Lower lobe of right lung (tissue), 2 donors: ENCODE measurements at places on chromosomes 5 and 9. TPM values are rescaled to one million over a fixed set of nuclear protein-coding genes. Genes with fewer than 3 reads are reported as not detected.

Gene STKLD1
- total RNA-seq = 1.6 TPM

Gene TAF1L
- not detected for total RNA-seq

Gene HAVCR2
- total RNA-seq = 33.8 TPM

Gene SPINK7
- not detected for total RNA-seq

Gene SLC28A3
- total RNA-seq = 0.15 TPM

Gene CYLC2
- not detected for total RNA-seq

Gene ZNF883
- 0.89 TPM for total RNA-seq

Gene ARHGEF37
- 13.5 TPM for total RNA-seq

DNA sequence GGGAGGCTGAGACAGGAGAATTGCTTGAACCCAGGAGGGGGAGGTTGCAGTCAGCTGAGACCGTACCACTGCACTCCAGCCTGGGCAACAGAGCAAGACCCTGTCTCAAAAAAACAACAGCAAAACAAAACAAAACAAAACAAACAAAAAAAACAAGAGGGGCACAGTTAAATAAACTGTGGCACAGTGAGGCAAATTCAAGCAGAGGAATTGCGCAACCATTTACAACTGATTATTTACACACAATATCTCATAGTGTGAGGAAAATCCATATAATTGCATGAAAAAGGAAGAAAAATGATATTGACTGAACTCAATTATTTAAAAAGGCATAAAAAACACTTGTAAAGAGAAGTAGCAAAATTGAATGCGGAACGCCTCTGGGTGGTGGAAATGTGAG lies 161.5 kb downstream of the CRB2 start:
- no peak for DNase-seq

DNA sequence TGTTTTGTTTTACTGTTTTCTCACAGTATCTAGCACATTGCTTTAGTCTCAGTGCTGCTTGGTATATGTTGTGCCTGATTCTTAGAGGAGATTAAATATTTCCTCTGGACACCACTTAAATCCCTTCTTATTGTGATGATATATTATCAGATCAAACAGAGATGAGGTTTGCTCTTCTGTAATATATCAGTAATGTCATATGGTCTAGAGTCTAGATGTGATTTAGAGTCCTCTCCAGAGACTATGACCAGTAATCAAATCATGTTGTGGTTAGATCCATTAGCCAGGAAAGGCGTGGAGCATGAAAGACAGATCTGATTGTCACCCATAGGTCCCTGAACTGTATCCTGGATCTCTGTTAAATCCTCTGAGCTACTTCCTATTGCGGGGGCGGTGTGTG lies 24.4 kb downstream of the CAMK4 start:
- no peak for DNase-seq

DNA sequence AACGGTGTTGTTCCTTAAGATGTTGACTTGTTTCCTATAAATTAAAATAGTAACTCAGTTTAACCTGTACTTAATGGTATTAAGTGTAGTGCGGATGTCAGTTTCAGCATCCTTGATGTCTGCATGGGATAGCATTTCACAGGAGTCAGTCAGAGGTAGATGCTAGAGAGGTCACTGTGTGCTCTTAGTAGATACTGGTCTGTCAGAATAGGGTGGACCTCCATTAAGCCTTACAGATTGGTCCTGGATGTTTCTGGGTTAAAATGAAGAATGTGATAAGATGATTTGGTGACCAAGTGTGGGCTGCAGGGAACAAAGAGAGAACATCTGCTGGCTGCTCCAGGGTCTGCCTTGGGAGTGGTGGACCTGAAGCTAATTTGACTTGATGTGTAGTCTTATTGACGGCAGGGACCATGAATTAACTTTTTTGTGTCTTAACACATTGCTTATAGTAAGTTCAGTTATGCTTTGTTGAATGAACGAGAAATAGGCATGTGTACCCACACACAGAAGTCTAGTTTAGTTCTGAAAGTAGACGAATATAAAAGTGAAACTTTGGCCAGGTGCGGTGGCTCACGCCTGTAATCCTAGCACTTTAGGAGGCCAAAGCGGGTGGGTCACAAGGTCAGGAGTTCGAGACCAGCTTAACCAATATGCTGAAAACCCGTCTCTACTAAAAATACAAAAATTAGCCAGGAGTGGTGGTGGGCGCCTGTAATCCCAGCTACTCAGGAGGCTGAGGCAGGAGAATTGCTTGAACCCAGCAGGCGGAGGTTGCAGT lies 12.5 kb downstream of the RAB24 start:
- no peak for DNase-seq

GRCh38 chr9:108751369-108751768 lies 104.4 kb downstream of the ACTL7B start:
- no peak for DNase-seq

DNA sequence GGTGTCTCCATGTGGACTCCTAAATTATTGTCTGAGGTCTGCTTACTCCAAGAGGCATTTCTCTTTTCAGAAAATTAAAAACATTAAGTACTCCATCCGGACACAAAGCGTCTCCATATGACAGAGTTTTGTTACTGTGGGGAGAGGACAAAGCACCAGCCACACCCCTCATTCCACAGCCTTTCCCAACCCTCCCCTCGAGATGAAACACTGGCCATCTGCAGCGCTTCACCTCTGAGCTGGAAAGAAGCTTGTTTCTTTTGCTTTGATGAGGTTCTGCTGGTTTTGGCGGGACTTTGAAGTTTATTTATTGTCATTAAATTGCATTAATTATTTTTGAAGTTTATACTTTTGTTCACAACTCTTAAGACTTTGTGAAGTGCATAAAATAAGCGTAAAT lies 27.6 kb upstream of the NKD2 start:
- DNase-seq = no peak

DNA sequence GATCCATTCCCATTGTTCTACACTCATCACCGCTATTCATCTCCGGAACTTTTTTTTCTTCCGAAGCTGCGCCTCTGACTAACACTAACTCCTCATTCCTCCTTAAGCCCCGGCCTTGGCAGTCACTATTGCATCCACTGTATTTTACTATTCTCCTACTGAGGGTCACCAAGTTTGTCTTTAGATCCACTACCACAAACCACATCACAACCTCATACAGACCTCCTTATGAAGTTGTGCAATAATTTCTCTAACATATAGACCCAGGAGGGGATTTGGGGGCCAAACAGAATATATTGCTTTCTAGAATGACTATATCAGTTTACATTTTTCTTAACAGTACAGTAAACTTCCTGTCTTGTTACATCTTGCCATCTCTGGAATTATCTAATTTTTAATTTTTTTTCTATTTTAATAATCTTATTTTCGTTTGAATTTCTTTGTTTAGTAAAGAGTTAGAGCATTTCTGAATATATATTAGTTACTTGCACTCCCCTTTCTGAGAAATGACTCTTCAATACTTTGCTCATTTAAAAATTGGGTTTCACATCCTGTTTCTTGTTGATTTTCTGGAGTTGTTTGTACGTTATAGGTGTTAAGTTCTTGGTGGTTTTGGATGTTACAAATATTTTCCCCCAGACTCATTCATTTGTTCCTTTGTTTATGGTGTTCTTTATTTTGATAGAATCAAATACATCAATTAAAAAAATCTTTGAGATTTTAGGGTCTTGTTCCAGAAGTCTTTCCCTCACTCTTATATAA lies 37.1 kb downstream of the DMRT2 start:
- no peak for DNase-seq

DNA sequence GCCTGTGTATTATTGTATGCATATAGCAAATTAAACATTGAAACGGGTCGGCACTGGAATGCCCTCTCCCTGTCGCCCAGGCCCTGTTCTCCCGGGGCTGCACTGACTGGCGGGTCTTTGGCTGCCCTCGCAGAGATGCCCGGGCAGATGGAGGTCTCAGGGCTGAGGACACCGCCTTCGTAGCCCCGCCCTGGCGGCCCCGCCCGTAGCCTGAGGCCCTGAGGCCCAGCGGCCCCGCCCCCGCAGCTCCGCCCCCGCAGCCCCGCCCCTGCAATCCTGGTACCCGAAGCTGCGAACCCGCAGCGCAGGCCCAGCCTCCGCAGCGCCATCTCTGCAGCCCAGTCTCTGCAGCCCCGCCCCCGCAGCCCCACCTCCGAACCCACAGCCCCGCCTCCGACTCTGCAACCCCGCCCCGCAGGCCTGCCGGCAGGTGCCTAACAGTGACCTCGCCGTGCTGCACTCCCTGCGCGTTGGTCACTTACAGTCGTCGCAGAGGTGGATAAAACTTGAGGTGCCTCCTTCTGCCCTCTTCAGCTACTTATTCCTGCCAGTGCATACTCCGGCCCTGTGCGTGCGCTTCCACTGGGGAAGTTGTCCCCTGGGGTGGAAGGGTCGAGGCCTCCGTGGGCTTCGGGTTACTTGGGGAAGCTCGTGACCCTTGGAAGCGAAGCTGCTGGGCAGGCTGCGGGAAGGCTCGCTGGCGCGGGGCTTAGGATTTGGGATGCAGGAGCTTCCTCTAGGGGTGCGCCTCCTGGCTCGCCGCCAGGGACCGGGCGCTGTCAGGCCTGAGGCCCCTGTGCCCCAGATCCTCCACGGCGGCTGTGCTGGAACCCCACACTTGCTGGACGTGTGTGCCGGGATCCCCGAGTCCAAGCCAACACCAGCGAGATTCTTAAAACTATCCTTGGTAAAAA lies 72.3 kb downstream of the ICE1 start:
- peak; percentile 88 for DNase-seq

- DNase-seq = no peak
Observed at GRCh38 chr9:116663581-116663980, 23.5 kb upstream of the TRIM32 start.

DNA sequence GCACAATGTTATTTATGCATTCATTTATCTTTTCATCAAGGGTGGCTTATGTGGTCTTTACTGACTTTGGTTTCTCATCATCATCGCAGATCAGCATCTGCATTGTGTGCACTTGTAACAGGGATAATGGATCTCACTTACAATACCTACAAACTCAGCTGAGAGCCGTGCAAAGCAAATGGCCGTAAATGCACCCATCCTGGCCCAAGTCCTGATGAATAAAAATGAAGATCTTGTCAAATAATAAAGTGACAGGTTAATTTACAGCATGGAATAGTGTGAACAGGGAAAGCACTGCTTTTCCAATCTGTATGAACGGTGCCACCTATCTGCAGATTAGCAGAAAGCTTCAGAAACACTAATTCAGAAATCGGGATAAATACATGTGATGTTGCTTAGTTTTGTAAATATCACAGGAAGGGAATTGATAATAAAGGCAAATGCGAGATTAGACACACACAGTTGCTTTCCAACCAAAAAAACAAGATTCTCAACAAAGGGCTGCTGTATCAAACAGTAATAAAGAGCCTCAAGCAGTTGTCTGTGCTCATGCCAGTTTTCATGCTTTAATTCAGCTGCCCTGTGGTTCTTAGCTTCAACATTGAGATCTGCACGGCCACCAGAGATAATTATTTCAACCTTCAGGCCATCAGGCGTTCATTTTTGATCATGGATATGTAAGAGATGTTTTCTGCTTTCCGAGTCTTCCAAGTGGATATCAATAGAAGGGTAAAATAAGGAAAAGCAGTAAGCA lies 153.4 kb upstream of the POU5F2 start:
- DNase-seq = no peak

DNA sequence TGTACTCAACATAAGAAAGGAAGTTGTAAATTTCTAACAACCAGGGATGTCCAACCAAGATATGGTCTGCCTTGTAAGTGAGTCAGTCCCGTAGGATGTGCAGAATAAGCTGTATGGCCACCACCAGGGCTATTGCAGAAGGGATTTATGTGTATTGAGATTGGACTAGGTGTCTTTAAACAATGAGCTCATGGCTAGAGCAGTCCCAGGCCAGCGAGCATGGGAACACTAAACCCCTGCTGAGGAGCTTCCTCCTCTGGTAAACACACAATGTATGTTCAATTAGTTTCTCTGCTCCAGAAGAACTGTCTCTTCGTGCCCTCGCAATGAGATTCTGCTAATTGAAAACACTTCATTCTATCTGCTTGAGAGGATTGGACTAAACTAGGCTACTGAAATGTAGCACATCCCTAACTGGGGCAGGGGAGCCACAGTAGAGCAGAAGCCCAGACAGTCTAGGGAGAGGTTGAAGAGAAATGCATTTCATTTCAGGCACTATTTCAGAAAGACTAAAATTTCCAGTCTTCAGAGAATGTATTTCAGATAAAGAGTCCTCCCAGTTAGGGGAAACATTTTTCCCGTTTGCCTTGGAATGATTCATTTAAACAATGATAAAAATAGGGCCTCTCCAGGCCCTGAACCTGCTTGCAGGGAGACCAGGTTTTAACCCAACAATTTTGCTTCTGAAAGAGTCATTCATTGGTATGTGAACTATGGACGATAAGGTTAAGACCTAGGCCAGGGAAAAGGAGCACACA lies 154.7 kb downstream of the FAM114A2 start:
- DNase-seq = no peak

DNA sequence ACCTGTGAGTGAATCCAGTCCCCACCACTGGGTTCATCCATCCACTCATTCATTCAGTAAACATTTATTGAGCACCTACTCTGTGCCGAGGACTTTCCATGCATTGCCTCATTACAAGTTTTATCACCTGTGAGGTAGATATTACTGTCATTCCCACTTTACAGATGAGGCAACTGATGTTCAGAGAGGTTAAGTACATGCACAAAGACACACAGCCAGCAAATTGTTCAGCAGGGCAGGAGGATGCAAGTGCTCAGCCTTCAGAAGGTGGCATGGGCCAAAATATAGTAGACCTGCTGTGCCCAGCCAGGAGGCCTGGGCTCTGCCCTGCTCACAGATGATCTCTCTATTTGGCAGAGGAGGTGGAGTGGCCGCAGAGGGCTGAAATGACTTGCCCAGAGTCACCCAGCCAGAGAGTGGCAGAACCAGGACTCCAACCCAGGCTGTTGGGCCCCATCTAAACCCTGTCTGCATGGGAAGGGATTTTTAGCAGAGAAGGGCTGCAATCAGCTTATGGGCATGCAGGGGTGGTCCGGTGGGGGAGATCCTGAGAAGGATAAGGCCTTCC lies 7.6 kb upstream of the NEURL1B start:
- DNase-seq = no peak

GRCh38 chr5:59562756-59563389 lies 330.7 kb downstream of the PDE4D start:
- peak; percentile 70 for DNase-seq

DNA sequence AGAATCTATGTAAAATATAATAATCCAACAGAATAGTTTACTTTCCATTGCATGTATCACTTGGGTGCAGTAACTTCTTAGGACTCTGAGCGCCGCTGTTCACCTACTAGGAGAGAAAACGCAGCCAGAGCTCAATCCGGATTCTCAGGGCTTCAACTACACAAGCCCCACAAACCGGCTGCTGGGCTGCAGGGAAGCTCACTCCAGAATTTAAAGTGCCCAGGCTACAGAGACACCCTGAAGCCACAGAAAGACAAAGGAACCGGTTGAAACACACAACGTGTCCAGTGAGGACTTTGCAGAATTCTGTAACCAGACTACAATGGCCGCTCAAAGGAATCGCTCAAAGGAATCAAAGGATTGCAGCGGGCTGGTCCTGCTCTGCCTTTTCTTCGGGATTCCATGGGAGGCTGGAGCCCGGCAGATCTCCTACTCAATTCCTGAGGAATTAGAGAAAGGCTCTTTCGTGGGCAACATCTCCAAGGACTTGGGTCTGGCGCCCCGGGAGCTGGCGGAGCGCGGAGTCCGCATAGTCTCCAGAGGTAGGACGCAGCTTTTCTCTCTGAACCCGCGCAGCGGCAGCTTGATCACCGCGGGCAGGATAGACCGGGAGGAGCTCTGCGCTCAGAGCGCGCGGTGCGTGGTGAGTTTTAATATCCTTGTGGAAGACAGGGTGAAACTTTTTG lies at the start of gene PCDHGA10:
Gene PCDHGA10 (plus strand): TSS at position 134 of the 686 bp plus-strand sequence. CDS start 189 bp downstream, at position 323.
- no peak for DNase-seq

GRCh38 chr5:10856071-10856470 lies 95.0 kb upstream of the DAP start:
- no peak for DNase-seq
